Fibroblast of skin of left quadriceps (primary cell): ENCODE measurements at places on chromosomes 11 and 22.

DNA sequence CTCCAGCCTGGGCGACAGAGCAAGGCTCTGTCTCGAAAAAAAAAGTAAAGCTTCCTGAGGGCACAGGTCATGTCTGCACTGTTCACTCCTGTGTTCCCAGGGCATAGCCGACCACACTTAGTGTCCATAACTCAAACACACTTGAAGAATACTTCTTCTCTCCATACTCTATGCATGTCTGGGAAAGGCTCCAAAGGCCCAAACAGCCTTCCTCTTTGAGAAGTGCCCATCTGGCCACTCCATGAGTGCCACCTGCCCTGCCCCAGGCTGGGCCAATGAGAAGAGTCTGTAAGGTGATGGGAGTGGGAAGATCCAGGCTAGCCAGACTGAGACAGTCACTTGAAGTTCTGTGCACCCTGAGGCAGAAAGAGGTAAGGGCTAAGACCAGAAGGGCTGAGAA, 24.7 kb downstream of the DGCR2 start:
- no peak for DNase-seq

- no peak for DNase-seq
Measured at GRCh38 chr22:46053563-46054090, 76.7 kb upstream of the WNT7B start.

DNA sequence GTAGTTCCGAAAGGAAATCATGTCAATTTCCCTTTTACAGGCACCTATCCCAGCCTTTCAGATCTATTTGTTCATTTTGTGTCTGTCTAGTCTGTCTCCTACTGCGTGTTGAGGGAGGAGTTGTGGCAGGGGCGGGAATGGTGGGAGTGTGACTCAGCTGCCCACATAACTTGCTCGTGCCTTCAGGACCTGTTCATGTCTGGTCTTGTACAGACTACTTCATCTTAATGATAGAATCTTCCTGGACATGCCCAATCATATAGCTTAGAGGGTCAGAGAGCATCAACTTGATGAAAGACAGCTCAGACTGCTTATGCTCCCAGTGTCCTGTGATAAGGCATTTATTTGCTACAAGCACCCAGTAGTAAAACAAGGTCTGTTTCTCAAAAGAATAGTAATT, 61.0 kb upstream of the BIRC3 start:
- no peak for DNase-seq

DNA sequence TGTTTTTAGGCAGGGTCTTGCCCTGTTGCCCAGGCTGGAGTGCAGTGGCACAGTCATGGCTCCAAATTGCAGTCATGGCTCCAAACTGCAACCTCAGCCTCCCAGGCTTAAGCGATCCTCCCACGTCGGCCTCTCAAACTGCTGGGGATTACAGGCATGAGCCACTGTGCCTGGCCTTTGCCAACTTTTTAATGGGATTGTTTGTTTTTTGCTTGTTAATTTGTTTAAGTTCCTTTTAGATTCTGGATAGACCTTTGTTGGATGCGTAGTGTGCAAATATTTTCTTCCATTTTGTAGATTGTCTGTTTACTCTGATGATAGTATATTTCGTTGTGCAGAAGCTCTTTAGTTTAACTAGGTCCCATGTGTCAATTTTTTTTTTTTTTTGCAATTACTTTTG, 10.0 kb upstream of the SCGB1D1 start:
- no peak for DNase-seq
